A549 treated with AZD2906 at 1 μM for 4 hours (cell line): ENCODE measurements at places on chromosomes 3 and 15. TPM values are rescaled to one million over a fixed set of nuclear protein-coding genes. Genes with fewer than 3 reads are reported as not detected.

Gene FANCD2
- 16.8 to 19.2 TPM (median 17.6 TPM) in 5 replicates for total RNA-seq

Gene TEX9
- 3.5 to 4.9 TPM (median 4.3 TPM) in 5 replicates for total RNA-seq

Gene RGMA
- 0.20 to 0.49 TPM (median 0.37 TPM) in 5 replicates for total RNA-seq

Gene CHRD
- 0.11 to 0.36 TPM (median 0.23 TPM) in 5 replicates for total RNA-seq

Gene MAPKAPK3
- total RNA-seq: 24.9 to 28.4 TPM (median 27.6 TPM) in 5 replicates

Gene CEP152
- 2.9 to 4.5 TPM (median 3.8 TPM) in 5 replicates for total RNA-seq

Gene CCR3
- not detected in 5 replicates for total RNA-seq

Gene CHST13
- 0.31 to 1.0 TPM (median 0.91 TPM) in 5 replicates for total RNA-seq

Gene MME
- total RNA-seq: 0.12 TPM in 1 of 5 replicates, not detected in the others

Gene WDR93
- total RNA-seq: 0.13 to 0.25 TPM (median 0.21 TPM) in 5 replicates

Gene DISP2
- 1.00 to 2.5 TPM (median 1.8 TPM) in 5 replicates for total RNA-seq

Gene SLC6A1
- not detected in 5 replicates for total RNA-seq

Gene RTP1
- total RNA-seq: not detected in 5 replicates

Gene LRRC49
- 4.0 to 5.7 TPM (median 4.2 TPM) in 5 replicates for total RNA-seq

Gene CERS3
- total RNA-seq: not detected in 5 replicates

Gene SLC24A1
- total RNA-seq: 3.3 to 4.4 TPM (median 4.0 TPM) in 5 replicates

Gene PPP1R14D
- 0.14 to 0.21 TPM (median 0.17 TPM) in 3 of 5 replicates, not detected in the others for total RNA-seq

Gene RTP3
- total RNA-seq: not detected in 5 replicates

Gene KLHL40
- not detected in 5 replicates for total RNA-seq

Gene INKA1
- total RNA-seq: 1.9 to 2.8 TPM (median 2.3 TPM) in 5 replicates

Gene RASGRP1
- total RNA-seq: 0.30 to 0.40 TPM (median 0.33 TPM) in 5 replicates

Gene MYL3
- 0.07 to 0.12 TPM (median 0.10 TPM) in 3 of 5 replicates, not detected in the others for total RNA-seq

Gene KNG1
- 0.03 TPM in 3 of 5 replicates, not detected in the others for total RNA-seq

Gene NTRK3
- total RNA-seq: 18.4 to 24.5 TPM (median 20.3 TPM) in 5 replicates

Gene AP2M1
- 297 to 312 TPM (median 301 TPM) in 5 replicates for total RNA-seq

Gene TMC3
- total RNA-seq: not detected in 5 replicates

Gene GMNC
- not detected in 5 replicates for total RNA-seq

Gene TAGLN3
- total RNA-seq: 0.05 TPM in 1 of 5 replicates, not detected in the others
